Tibial artery (tissue), 4 donors: ENCODE measurements at places on chromosomes 13 and 19.

GRCh38 chr13:28528848-28529247, 33.9 kb upstream of the FLT1 start:
- no peak for DNase-seq

DNA sequence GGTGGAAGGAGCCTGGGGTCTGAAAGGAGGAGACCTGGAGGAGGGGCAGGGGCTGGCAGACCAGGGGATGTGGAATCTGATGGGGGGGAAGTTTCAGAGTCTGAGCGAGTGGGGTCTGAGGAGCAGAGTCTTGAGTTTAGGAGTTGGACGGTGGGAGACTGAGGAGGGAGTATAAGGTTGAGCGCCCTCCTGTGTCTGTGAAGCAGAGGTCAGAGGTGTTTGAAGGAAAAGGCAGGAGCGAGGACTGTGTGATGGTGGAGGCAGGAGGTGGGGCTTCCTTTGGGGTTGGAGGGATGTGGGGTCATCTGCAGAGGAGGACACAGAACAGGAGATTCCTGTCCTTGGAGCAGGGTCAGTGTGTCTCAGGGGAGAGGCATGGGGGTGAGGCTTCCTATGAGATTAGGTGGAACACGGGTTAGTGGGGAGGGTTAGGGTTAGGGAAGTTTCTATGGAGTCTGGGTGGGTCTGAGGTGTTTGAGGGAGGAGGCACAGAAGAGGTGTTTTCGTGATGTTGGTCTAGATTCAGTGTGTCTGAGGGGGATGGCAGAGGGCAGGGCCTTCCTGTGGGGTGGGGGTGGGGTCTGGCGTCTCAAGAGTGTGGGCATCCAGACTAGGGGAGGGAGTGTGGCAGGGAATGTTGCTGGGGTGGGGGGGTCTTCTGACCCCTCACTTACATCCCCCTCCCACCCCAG, 8.3 kb downstream of the RYR1 start:
- DNase-seq, result no peak

- DNase-seq, result no peak
Observed at GRCh38 chr13:25971459-25972145, 80.2 kb downstream of the SHISA2 start.

- peak; percentile 66 for DNase-seq
Observed at GRCh38 chr13:30864433-30865122, 41.5 kb upstream of the MEDAG start.

DNA sequence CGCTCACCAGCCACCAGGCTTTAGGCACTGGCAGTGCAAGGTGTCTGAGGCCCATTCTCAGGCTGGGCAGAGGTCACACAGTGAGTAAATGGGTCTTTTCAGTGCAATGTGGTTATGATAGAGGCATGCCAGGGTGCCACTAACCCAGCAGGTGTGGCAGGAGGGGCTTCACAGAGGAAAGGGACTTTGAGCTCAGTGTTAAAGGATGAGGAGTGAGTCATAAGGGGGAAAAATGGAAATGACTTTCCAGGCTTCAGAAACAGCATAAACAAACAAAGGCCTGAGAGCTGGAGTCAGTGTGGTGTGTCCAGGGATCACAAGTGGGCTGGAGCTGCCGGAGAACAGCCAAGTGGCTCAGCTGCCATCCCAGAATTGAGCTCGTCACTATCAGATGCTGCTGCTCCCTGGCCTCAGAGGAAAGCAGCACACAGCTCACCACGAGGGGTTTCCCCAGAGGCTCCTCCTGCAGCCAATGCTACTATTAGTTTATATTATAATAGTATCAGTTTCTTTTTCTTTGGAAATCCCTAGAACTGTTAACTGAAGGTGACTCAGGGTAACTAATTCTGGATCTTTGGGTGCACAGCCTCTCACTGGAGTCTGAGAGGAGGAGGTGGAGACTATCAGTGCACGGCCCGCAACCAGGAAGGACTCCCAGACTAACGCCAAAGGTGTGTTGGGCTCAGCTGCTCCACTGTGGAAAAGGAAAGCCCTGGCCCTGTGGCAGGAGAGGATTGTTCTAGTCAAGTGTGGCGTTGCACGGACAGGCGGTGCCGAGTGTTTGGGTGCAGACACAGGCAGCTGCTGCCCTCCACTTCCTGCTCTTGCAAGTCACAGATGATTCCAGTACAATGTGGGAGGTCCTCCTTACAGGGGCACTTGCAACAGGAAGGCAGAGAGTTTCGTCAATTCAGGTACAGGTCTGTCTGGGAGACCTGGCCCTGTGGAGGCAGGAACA, 39.5 kb downstream of the DHRS12 start:
- DNase-seq, result peak; percentile 95

DNA sequence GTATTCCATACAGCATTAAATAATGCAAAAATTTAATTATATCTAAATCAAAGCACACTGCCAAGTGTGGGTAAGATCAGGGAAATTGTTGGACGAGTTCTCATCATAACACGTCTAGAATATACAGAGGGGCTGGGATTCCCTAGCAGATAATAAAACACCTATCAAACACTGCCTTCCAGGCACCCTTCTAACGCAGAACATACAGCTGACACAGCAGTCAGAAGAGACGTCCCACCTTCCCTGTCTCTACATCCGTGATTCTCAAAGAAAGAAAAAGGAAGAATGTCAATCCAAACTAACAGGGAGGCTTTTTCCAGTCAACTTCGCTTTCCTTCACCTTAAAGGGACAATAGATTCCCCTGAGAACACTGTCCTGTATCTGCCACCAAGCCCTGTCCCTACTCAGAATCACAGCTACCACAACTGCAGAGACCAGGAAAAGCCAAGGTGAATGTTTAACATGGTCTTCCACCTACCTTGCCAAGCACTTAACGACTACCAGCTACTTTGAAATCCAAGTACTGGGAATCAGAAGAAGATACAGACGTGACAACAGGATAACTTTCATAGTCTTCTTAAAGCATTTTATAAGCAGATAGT, 38.5 kb downstream of the TBC1D4 start:
- DNase-seq, result no peak

GRCh38 chr13:38854226-38854625, 136.4 kb downstream of the STOML3 start:
- DNase-seq, result no peak

- DNase-seq, result no peak
Observed at GRCh38 chr19:45939792-45940514, 25.4 kb upstream of the NANOS2 start.

GRCh38 chr13:98567140-98567539, 9.8 kb downstream of the STK24 start:
- DNase-seq, result no peak

- no peak for DNase-seq
Observed at GRCh38 chr19:4439243-4439642, 18.4 kb downstream of the UBXN6 start.

DNA sequence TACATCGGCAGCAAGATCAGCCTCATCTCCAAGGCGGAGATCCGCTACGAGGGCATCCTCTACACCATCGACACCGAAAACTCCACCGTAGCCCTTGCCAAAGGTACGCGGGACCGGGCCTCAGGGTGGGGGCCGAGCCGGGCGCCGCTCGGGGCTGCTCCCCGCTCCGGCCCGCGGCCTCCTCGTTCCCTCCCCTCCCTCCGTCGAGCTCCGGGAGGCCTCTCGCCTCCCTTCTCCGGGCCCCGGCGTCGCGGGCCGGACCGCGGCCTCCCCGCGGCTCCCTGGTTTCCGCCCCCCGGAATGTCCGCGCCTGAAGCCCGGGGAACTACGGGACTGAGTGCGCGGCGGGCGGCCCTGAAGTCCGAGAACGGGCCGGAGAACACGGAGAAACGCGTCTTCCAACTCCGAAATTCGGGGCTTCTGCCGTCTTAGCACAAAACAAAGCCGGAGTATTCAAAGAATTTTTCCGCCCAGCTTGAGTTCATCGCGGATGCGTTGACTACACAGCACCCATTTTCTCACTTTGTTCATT, 423 bp downstream of the LSM14A start:
- peak; percentile 32 for DNase-seq

DNA sequence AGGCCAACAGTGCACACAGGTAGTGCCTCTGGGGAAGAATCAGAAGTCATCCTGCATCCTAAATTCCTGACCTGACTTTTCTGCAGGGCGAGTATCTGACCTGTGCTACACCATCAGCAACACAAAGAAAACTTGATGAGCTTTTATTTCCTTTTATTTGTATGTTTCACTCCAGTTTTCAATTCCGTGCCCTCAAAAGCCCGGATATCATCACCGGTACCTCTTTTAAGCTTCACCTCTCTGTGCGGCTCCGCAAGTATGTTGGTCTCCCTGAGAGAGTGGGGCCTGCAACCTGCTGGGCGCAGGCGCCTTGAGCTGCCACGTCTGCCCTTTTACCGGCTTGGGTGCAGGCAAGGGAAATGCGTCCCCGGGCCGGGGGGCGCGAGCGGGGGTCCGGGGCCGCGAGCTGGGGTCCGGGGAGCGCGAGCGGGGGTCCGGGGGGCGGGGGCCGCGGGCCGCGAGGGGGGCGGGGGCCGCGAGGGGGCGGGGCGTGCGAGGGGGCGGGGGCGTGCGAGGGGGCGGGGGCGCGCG, 4.3 kb upstream of the DUXA start:
- no peak for DNase-seq

DNA sequence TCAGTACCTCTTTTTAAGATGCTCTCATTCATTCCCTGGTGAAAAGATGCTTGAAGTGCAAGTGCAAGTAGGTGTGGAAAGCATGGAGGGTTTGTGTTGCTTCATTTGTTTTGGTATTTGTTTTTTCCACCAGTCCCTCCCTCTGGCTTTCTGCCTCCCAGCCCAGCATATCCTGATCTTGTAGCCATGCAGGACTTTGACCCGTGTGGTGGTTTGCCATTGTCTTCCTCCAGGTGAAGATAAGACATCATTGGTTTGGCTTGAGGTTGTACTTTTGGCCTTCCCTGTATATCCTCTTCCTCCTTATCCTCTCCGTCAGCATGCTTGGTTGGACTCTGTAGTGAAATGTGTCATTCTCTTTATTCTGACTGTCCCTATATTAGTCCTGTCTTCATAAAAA, 9.1 kb downstream of the SPINT2 start:
- DNase-seq, result no peak

- DNase-seq, result no peak
Observed at GRCh38 chr13:31629085-31629780, 110.1 kb upstream of the RXFP2 start.

- DNase-seq, result peak; percentile 34
Observed at GRCh38 chr13:28568286-28568685, 73.4 kb upstream of the FLT1 start.

- no peak for DNase-seq
Observed at GRCh38 chr19:41528106-41528505, 47.9 kb upstream of the CEACAM21 start.

- DNase-seq, result no peak
Observed at GRCh38 chr13:36673352-36673751, 468 bp upstream of the SERTM1 start.

GRCh38 chr19:49205114-49205513, 47.5 kb downstream of the TRPM4 start:
- DNase-seq, result no peak

GRCh38 chr19:50293263-50294004, 35.7 kb downstream of the KCNC3 start:
- no peak for DNase-seq

GRCh38 chr19:33703438-33703750, 81.6 kb downstream of the CHST8 start:
- no peak for DNase-seq
